Activated naive CD8-positive, alpha-beta T cell treated with anti-CD3 and anti-CD28 coated beads for 36 hours (primary cell): ENCODE measurements at places on chromosomes 1 and 21. TPM values are rescaled to one million over a fixed set of nuclear protein-coding genes. Genes with fewer than 3 reads are reported as not detected.
A peak's percentile ranks its signal among the peaks of the same experiment; 100 is the strongest.

DNA sequence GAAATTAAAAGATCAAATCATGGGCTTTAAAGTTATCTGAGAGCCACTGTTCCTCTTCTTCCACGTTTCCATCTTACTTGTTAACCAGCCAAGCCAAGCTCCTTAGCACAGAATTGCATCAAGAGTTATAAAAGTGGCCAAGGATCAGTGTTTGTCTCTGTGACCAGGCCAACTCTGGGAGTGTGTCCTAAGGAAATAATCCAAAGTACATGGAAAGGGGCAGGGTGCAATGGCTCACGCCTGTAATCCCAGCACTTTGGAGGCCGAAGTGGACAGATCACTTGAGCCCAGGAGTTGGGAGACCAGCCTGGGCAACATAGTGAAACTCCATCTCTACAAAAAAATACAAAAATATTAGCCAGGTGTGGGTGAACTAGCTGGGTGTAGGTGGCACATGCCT lies 10.0 kb upstream of the MPZL1 start:
- no peak overlapping the region for H3K4me3 ChIP-seq
- no peak for DNase-seq
- peaks cover 7% of the 10 kb centered on the region for H3K36me3 ChIP-seq
- H3K27ac ChIP-seq: no peak overlapping the region
- peaks cover 48% of the 10 kb centered on the region for H3K4me1 ChIP-seq

- H3K27me3 ChIP-seq: no peaks in the 10 kb centered on the region
- DNase-seq: peak; percentile 51
- no peak overlapping the region for H3K4me3 ChIP-seq
- no peaks in the 10 kb centered on the region for H3K4me1 ChIP-seq
- no peaks in the 10 kb centered on the region for H3K36me3 ChIP-seq
Measured at GRCh38 chr1:16612332-16613172, 812 bp downstream of the NBPF1 start.

DNA sequence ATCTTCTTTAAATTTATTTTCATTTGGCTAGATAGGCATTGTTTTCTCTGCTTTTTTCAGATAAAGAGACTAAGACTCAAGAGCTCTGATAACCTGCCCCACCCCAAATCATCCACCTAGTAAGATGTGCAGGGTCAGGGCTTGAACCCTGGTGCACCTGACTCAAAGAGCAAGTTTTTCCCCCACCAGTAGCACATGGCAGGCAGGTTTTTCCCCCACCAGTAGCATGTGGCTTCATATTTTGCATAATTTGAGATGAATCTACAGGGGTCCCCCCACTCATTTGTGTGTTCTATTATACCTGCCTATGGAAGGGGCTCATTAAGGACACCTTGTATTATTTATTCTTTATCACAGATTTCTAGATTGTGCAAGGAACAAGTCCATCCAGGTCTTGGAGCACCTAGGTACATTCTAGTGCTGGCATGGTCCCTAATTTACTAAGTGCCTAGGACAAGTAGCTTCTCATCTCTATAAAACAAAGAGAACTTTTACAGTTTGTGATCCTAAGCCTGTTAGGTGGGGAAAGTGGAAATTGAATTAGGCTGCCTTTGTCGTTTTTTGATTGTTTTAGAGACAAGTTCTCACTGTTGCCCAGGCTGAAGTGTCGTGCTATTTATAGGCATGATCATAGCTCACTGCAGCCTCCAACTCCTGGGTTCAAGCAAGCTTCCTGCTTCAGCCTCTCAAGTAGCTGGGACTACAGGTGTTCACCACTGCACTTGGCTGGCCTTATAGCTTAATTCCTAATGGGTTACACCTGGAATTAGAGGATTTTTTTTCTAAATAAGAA lies 13.2 kb upstream of the CTSE start:
- H3K4me1 ChIP-seq: peaks cover 25% of the 10 kb centered on the region
- H3K27ac ChIP-seq: no peak overlapping the region
- H3K36me3 ChIP-seq: no peaks in the 10 kb centered on the region
- DNase-seq: no peak

- no peaks in the 10 kb centered on the region for H3K36me3 ChIP-seq
- no peak for DNase-seq
- H3K27ac ChIP-seq: no peak overlapping the region
- H3K4me1 ChIP-seq: no peaks in the 10 kb centered on the region
Measured at GRCh38 chr21:44263221-44263760, 1.6 kb upstream of the DNMT3L start.

DNA sequence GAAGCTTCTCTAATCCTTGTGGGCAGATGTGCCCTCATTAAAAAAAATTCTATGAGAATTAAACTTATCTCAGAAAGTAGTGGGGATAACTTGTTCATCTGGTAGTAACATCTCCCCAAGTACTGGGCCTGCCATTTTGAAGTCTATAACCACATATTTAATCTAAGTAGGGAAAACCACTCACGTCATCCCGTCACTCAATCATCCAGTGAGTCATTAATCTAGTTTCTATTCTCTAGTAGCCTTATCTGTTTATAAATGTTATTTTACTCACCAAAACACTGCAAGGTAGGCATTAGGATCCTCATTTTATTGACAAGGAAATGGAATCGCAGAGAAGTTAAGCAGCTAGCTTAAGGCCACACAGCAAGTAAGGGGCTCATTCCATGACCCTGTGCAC lies 221.9 kb downstream of the ATG4C start:
- H3K4me3 ChIP-seq: no peak overlapping the region
- no peaks in the 10 kb centered on the region for H3K36me3 ChIP-seq
- no peaks in the 10 kb centered on the region for H3K4me1 ChIP-seq
- peaks cover 18% of the 10 kb centered on the region for H3K27me3 ChIP-seq
- DNase-seq: no peak

DNA sequence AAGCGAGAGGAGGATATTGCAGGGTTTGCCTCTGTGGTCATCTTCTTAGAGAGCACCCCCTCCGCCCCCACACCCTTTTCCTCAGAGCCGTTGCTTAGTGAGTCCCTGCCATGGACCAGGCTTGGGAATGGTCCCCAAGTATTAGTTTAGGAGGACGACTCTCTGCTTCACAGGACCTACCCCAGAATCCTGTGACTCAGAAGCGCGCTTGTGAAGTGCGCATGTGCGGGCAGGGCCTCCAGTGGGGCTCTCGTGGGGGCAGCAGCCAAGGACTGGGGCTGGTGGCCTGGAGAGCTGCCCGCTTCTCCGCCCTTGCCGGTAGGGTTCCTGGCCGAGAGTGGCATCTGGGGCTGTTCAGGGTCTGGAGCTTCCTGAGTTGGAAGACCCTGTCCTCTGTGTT lies 37.3 kb upstream of the HMGN1 start:
- H3K4me1 ChIP-seq: peaks cover 35% of the 10 kb centered on the region
- peak overlapping the region; percentile 71 for H3K4me3 ChIP-seq
- H3K27ac ChIP-seq: peak overlapping the region; percentile 77
- H3K27me3 ChIP-seq: no peaks in the 10 kb centered on the region
- DNase-seq: peak; percentile 23

GRCh38 chr1:4636644-4637380 lies 17.6 kb upstream of the AJAP1 start:
- no peaks in the 10 kb centered on the region for H3K4me1 ChIP-seq
- no peak overlapping the region for H3K27ac ChIP-seq
- no peak for DNase-seq
- peaks cover 21% of the 10 kb centered on the region for H3K27me3 ChIP-seq

- H3K27me3 ChIP-seq: peaks cover 73% of the 10 kb centered on the region
- no peaks in the 10 kb centered on the region for H3K36me3 ChIP-seq
- H3K4me3 ChIP-seq: no peak overlapping the region
- peaks cover 14% of the 10 kb centered on the region for H3K4me1 ChIP-seq
Measured at GRCh38 chr1:46484783-46485490, 4.7 kb upstream of the DMBX1 start.

DNA sequence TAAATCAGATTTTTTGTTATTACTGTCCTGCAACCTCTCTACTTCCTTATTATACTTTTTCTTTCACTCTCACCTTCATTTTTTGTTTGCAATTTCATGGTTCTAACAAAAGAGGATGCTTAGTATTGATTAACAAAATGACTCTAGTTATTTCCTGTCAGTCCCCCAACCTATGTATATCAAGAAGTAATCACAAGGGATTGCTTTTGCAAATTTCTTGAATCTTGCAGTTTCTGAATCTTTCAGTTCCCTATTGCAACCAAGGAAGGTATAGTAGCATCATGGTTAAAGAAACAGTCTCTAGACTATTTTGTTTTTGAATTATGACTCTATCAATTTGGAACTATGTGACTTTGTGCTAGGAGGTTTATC lies 446.9 kb downstream of the NEGR1 start:
- no peak for DNase-seq
- no peaks in the 10 kb centered on the region for H3K4me1 ChIP-seq
- no peak overlapping the region for H3K4me3 ChIP-seq
- no peaks in the 10 kb centered on the region for H3K27me3 ChIP-seq
- no peaks in the 10 kb centered on the region for H3K36me3 ChIP-seq

DNA sequence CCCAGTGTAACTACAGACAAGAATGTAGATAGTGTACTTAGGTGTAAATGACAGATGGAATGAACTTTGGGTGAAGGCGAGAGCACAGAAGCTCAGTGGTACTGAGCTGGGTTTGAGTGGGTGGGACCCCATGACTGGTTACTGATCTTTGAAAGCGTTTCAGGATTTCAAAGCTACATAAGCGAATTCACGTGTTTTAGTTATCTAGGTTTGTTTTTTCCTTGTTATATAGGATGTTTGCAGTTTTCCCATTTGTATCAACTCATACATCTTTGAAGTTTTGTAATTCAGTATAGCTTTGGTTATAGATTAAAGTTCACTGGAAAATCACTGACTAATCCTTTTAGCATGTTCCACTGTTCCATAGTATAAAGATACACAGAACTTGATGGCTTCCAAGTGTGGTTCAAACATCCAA lies 182.5 kb downstream of the NFIA start:
- no peak overlapping the region for H3K27ac ChIP-seq
- no peaks in the 10 kb centered on the region for H3K27me3 ChIP-seq
- H3K36me3 ChIP-seq: no peaks in the 10 kb centered on the region

DNA sequence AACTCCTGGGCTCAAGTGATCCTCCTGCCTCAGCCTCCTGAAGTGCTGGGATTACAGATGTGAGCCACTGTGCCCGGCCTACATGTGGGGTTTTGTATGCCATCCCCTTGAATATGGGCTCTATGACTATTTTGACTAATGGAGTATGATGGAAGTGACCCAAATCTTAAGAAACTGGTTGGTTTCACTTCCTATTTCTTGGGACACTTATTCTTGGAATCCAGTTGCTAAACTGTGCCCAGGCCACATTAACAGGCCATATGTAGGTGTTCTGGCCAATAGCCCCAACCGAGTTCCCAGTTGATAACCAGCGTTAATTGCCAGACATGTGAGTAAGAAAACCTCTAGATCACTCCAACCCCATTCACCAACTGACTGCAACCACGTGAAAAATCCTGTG lies 36.3 kb upstream of the CLIC4 start:
- no peak overlapping the region for H3K27ac ChIP-seq
- no peak for DNase-seq
- H3K4me3 ChIP-seq: no peak overlapping the region
- H3K36me3 ChIP-seq: no peaks in the 10 kb centered on the region
- H3K27me3 ChIP-seq: no peaks in the 10 kb centered on the region

- H3K27me3 ChIP-seq: no peaks in the 10 kb centered on the region
- H3K27ac ChIP-seq: no peak overlapping the region
- no peaks in the 10 kb centered on the region for H3K4me1 ChIP-seq
Measured at GRCh38 chr21:36881228-36881627, 85.2 kb downstream of the HLCS start.

DNA sequence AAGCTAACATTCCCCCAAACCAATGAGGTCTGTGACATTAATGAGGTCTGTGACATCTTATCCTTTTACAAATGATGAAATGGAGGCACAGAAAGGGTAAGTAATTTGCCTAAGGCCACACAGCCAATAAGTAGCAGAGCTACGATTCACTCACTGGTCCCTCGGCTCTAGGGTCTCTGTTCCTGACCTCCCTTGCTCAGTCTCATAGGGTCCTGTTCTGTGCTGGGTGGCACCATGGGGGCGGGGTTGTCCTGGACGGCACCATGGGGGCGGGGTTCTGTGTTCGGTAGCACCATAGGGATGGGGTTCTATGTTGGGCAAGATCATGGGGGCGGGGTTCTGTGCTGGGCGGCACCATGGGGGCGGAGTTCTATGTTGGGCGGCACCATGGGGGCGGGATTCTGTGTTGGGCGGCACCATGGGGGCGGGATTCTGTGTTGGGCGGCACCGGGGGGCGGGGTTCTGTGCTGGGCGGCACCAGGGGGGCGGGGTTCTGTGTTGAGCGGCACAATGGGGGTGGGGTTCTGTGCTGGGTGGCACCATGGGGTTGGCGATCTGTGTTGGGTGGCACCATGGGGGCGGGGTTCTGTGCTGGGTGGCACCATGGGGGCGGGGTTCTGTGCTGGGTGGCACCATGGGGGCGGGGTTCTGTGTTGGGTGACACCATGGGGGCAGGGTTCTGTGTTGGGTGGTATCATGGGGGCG lies 55.6 kb downstream of the CLSTN1 start:
- H3K27ac ChIP-seq: no peak overlapping the region
- H3K36me3 ChIP-seq: peaks cover 7% of the 10 kb centered on the region
- H3K4me1 ChIP-seq: peaks cover 8% of the 10 kb centered on the region
- DNase-seq: peak; percentile 6
- no peak overlapping the region for H3K4me3 ChIP-seq

DNA sequence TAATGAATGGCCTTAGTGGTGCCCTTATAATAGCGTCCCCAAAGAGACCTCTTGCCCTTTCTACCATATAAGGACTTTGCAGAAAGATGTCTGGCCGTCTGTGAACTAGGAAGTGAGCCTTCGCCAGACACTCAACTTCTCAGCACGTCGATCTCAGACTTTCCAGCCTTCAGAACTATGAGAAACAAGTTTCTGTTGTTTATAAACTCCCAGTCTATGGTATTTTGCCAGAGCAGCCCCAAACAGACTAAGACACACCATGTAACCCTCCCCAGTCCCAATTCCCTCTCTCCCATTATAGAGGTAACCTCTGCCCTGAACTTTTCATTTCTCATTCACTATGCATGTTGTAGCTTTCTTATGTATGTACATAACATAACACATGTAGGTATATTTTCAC lies 55.7 kb downstream of the NID1 start:
- no peak for DNase-seq
- no peak overlapping the region for H3K4me3 ChIP-seq
- no peak overlapping the region for H3K27ac ChIP-seq
- no peaks in the 10 kb centered on the region for H3K36me3 ChIP-seq
- H3K4me1 ChIP-seq: no peaks in the 10 kb centered on the region

DNA sequence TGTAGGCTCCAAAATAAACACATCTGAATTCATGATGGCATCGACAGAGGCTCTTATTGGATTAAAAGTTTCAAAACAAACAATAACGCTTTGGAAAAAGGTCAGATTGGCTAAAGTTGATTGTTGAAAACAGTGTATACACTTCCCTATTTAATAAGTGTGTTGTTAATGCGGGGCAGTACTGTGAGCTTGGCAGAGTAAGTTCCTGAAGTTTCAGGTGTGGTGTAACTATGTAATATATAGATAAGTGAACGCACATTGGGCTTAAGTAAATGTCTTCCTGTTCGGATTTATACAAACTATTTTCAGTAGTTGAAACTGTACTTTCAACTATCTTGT lies 810 bp downstream of the ZBTB37 start:
- DNase-seq: no peak
- H3K27ac ChIP-seq: peak overlapping the region; percentile 96
- peaks cover 28% of the 10 kb centered on the region for H3K27me3 ChIP-seq
- peaks cover 52% of the 10 kb centered on the region for H3K36me3 ChIP-seq
- H3K4me3 ChIP-seq: peak overlapping the region; percentile 100

The CFAP298 gene
- total RNA-seq: 48.5 TPM

The ADORA3 gene
- total RNA-seq: not detected
